ENCODE measurements at places on chromosomes 12 and 14.

DNA sequence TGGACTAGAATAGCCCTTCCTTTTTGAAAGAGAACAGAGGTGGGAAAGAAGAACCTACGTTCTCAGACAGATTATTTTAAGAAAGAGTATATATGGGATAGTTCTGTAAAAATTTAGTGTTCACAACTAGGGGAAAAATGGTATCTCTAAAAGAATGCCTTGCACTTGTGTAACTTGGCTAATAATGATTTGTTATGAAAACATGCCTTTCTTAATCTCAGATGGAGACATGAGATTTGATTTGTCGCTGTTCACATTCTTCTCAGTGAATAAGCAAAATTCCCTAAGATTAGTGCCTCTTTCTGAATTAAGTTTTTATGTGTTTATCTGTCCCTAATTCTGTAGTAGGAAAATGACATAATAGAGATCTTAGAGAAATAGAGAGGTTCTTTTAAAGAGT lies 100.8 kb downstream of the USP15 start:
- no peak for DNase-seq

DNA sequence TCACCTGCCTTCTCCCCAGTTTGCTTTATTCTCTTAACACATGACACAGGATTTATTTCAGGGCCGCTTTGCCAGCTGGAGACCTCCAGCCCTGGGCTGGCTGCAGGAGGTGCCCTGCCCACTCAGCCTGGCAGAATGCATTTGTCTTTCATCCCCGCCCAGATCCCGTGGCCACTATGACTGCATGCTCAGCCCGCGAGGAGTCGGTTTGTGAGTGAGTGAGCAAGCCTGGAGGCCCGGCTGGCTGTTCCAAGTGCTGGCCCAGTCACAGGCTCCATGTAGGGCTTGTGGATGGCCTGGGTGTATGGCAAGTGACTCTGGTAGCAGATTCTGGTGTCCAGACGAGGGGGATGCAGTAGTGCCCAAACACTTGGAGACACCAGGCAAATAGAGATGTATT lies 2.1 kb downstream of the TDP1 start:
- DNase-seq, result no peak

- DNase-seq, result no peak
Observed at GRCh38 chr12:65741656-65742017, 82.6 kb upstream of the HMGA2 start.

GRCh38 chr14:96039633-96040311 lies 610 bp downstream of the C14orf132 start:
- no peak for DNase-seq

DNA sequence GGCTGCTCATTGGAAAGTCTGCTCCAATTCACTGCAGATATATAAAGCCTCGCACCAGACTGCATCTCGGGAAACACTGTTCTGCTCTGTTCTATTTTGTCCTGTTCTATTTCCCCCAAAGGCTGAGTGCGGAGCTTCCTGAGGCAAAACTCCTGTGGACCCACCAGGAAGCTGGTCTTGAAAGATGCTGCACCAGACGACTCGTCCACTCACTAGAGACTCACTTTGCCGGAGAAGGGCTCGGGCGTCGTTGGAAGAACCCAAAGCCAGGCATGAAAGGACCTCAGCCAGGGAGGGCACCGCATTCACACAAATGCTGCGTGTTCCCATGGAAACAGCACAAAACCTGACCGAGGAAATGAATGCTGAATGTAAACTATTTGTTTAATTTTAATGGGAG lies 331.2 kb upstream of the SFSWAP start:
- no peak for DNase-seq

DNA sequence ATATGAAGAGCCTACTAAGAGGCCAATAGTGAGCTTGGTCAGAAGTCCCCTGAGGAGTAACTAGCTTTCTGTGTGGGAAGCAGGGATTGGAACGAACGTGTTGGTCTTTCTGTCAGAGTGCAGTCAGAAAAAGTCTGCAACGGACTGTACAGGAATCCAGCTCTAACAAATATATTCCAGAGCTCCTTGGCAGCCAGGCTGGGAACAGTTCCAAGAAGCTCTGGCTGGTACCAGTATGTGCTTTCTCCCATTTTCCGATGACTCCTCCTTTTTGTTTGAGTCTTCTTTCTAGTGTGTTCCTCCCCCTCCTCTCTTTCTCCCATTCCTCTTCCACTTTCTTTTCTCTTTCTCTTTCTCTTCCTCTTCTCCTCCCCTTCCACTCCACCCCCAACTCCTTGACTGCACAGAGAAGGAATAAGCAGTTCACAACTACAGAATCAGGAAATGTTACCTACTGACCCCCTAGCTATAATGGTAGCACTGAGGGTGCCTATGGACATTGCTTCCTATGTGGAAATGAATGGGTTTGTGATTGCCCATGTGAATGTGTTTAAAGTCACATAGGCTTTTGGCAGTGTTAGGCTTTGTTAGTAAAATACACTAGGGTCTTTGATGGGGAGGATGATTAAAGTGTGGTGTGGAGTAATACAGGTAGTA lies 59.9 kb downstream of the TTLL5 start:
- no peak for DNase-seq

DNA sequence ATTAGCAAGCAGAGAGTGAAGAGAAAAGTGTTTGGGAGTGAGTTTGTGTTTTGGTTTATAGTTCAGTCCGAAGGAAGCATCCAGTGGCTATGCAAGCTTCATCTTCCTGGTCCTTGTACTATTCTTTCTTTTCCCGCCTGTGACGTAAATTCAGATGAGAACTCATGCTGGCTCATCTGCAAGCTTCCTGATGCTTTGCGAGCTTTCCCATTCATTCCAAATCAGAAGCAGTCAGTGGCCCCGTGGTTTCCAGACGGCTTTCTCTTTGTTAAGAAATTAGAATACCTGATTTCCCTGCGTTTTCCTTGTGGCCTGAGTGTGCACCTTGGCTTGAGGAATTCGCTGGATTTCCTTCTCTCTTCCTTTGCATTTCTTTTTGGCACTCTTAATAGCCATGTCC lies 89.5 kb downstream of the TESC start:
- DNase-seq, result no peak

GRCh38 chr12:57766464-57767304 lies at the start of gene CYP27B1:
CYP27B1 (minus strand) TSS chr12:57767078; CDS start chr12:57767041, 37 bp downstream.
- no peak for DNase-seq

DNA sequence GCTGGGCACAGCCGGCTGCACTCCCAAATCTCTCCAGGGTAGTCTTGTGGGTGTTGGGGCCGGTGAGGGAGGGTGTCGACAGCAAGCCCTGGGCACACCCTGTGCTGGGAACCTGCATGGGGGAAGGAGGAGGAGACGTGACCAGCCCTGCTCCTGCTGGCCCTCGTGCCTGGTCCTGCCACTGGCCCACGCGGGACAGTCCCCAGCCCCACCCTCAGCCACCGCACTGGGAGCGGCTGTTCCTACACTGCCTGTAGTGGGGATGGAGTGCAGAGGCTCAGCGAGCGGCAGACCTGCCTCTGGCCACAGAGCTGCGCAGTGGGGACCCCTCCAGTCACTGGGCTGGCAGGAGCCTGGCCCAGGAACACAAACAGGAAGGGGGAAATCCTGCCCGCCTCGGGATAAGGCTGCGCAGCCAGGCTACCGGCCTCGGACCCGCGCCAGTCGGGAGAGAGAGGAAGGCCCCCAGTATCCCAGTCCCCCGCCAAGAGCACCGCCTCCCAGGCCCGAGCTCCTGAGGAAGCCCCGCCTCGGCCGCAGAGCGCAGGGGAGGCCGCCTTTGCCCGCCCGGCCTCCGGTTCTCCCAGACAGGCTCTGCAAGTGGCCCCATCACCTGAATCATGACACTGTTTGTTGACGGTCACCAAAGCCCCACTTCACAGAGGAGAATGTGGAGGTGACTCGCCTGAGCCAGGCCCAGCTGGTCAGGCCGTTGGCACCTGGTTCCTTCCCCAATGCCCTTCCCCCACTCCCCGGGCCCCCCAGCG lies 10.6 kb downstream of the AHNAK2 start:
- DNase-seq, result no peak

- no peak for DNase-seq
Observed at GRCh38 chr14:31172084-31172483, 35.5 kb downstream of the HECTD1 start.

GRCh38 chr12:32178341-32179010 lies 71.8 kb downstream of the BICD1 start:
- DNase-seq, result no peak

GRCh38 chr14:67240168-67240932 lies 885 bp upstream of the PALS1 start:
- DNase-seq, result no peak

- no peak for DNase-seq
Observed at GRCh38 chr12:72273499-72273837, 1.3 kb downstream of the TRHDE start.

DNA sequence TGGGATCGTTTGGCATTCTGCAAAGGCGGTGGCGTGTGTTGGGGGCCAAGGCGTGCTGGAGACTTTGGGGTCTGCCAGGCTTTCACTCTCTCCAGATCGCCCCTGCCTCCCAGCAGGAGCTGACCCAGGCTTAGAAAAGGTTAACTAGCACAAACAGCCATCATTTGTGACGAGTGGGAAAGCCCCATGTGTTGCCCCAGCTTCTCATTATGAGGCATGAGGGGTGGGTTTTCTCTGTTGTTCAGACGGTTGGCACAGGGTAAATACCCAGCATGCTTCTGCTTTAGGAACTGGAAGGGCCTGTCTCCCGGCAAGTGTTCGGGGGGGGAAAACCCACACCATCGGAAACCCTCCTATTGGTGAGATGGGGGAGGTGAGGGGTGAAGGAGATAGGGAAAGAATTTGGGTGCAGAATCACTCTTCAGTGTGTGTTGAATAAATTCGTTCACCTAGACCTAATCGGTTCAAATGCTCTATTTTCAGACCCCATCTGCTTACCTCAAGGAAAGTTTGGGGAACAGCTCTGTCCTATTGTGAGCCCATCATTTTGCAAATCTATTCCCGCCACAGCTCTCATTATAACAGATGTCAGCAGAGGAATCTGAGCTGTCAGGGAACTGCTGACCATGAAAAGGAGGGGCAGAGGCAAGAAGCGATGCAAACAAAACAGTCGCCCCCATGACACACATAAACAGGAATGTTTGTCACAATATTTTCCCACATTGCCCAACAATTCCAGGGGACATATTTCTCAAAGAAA lies 34.7 kb upstream of the C12orf42 start:
- no peak for DNase-seq

DNA sequence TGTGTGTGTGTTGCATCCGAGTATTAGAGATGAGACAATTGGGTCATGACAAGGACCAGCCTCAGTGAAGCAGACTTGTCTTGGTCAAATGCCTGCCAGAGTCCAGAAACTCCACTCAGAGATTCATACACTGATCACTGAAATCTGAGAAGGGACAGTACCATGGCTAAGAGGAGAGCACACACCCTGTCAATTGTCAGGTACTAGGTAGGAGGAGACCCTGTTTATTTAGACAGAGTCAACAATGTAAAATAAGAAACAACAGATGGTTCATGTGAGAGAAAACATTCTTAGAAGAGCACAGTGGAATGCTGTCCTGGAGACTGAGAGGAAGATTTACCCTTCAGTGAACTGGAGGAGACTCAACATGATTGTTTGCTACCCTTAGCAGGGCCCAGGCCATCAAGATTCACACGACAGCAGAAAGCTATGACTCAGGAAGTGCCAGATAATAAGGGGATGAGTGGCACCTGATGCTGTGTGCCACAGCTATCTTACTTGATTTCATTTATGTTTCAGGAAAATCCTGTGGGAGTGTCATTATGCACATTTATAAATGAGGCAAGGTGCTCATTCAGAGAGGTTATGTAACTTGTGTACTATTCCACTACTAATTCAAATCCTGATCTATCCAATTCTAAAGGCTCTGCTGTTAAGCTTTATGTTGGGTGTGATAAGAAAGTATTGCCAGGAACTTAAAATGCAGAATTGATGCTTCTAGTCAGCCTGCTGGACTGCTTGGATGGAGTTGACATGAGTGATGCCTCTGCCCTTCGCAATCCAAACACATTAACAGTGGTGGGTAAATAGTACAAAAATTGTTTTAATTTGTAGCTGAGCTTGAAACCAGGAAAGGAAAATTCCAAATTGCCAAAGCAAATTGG lies 136.6 kb upstream of the NEDD1 start:
- peak; percentile 22 for DNase-seq

DNA sequence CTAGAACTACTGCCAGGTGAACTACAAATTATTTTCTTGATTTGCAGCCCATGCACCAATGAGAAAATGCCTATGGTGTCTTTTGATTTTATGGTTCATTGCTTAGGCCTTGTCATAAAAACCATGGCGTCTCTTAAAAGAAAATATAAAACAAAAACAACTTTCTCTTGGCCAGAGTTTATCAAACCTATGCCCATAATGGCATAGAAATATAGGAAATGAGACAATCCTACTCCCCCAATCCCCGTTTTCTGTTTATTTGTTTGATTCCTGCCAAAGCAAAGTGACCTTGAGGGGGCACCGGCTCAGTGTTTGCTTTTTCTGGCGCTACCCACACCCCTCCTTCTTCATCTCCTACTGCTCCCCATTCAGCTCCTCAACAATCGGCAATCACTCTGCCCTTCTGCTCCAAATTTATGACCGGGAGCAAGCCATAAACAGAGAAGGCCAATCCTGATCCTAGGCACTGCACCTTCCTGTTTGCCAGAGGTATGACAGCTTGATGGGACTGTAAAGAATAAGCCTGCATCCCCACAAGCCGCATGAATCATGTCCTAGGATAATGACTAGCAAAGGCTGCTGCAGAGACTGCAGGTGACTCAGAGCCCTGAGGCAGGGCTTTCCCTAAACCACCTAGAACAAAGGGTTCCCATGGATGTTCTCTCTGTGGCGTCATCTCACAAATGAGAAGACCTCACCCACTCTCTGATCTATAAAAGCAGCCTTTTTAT lies 874.9 kb downstream of the NRXN3 start:
- DNase-seq, result no peak

GRCh38 chr12:104672501-104673265 lies 215.9 kb downstream of the CHST11 start:
- no peak for DNase-seq

- DNase-seq, result peak; percentile 25
Observed at GRCh38 chr12:114166362-114166761, 200.2 kb upstream of the RBM19 start.

DNA sequence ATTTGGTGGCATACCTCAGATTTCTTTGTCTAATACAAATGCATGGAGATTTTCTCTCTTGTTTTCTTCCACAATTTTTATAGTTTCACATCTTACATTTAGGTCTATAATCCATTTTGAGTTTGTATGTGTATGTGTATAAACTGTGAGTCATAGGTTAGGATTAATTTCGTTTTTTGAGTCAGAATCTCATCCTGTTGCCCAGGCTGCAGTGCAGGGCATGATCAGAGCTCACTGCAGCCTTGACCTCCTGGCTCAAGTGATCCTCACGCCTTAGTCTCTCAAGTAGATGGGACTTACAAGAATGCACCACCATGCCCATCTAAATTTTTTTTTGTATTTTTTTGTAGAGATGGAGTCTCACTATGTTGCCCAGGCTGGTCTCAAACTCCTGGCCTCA lies 71.6 kb downstream of the OTOGL start:
- DNase-seq, result no peak

GRCh38 chr12:39043424-39043822 lies 138.0 kb upstream of the CPNE8 start:
- DNase-seq, result no peak

GRCh38 chr12:29674463-29674862 lies 109.3 kb downstream of the TMTC1 start:
- no peak for DNase-seq

DNA sequence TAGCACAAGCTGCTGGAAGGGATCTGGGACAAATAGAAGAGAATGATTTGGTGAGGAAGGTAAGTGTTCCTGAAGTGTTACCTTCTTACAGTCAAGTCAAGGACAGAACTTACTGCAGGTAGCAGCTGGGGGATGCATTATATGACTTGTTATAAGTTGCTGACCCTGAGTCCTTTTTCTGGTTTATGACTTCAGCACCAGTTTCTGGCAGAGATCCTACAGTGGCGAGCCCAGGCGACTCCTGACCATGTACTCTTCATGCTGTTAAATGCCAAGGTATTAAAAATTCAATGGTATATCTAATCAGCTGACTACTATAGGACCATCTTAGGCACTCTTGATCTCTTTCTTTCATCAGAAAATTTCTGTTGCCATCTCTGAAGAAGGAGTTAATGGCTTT lies 45.1 kb upstream of the ATF1 start:
- DNase-seq, result no peak
